ENCODE measurements at places on chromosomes 4 and X.

DNA sequence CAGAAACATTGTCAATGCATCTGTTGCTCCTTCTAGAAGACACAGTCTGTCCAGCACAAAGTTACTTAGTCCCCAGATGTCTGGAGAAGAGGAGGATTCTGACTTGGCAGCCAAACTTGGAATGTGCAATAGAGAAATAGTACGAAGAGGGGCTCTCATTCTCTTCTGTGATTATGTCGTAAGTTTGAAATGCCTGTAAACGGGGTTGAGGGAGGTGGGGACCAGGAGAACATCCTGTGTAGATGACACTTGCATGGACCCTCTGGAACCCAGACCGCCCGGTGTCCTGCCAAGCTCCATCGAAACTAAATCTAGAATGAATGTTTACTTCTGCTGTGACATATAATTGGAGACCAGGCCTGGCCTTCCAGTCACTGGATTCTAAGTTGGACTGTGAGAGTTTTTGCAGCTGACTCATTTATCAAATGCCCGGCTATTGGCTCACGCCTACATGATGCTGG is 45.0 kb upstream of the MSANTD1 start:
- DNase-seq: no peak

DNA sequence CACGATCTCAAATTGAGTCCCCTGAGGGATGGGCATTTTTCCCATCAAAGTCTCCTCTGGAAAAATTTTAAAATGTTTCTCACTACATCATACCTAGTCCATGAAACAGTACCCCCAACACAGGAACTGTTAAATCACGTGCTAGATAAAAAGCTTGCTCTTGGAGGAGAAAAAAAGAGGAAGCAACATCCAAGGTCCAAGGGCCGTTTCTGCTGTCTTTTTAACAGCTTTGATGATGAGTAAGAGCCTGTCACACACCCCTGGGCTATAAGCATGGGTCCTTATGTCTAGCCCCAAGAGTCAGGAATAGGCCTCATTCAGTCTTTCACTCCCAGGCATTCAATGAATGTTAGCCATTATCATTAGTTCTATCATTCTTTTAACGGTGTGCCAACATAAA is 128.9 kb downstream of the SH3KBP1 start:
- no peak for DNase-seq

DNA sequence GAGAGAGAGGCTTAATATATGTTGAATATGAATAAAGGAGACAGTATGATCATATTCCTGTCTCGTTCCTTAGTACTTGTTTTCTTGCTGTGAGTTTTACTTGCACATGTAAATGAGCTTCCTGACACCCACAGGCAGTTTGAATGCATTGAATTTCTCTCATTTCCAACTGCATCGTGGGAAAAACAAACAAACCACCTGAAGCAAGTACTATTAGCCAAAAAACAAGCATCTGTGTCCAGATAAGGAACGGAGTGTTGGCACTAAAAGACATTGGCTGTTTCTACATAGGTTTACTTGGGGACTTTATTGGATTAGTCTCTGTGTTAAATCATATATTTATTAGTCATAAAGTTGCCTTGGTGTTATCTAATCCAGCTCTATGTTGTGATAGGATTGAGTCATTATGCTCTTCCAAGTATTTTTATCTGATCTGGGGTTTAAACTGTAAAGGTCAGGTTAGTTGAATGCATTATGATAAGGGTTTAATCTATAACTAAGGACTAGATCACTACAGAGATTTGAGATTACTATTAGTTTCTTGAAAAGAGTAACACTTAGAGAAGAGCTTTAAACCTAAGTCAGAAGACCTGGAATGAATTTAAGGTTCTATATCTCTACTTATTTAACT is 339.0 kb upstream of the SPANXN4 start:
- DNase-seq: no peak

- DNase-seq: peak; percentile 97
These were observed at the start of gene BBS12 for GRCh38 chr4:122732329-122733026. BBS12 (plus strand) TSS chr4:122732704; CDS start chr4:122741893, 9,189 bp downstream.

DNA sequence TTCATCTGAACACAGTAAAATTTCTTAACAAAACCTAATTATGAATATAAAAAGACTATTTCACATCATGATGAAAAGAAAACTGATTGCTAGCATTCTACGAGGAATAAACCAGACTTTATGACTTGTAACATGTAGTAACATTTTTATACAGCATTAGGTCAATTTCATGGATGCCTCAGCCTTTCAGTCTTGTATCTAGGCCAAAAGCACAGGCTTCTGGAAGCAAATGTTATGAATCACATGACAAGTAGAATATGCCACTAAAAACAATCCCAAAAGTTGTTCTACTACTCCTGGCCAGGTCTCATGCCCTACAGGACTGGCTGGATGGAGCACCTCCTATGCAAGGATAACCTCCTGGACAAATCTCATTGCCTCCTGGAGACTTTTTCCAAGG is 101.2 kb downstream of the ARHGAP6 start:
- no peak for DNase-seq

DNA sequence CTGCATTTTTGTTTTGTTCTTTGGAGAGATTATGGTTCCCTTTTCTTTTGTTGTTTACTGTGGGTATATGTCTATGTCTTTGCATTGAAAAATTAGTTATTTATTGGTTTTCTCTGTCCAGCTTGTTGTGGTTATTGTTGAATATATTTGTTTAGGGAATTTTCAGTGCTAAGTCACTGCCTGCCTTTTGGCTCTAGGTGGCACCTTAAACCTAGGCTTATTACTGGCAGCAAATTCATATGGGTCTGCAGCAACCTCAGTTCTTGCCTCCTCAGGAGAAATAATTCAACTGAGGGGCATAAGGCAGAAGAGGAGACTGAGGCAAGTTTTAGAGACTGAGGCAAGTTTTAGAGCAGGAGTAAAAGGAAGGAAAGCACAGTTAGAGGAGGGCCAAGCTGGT is 1157.3 kb upstream of the AGA start:
- no peak for DNase-seq

GRCh38 chr4:186934244-186934643 is 210.6 kb upstream of the FAT1 start:
- DNase-seq: no peak

DNA sequence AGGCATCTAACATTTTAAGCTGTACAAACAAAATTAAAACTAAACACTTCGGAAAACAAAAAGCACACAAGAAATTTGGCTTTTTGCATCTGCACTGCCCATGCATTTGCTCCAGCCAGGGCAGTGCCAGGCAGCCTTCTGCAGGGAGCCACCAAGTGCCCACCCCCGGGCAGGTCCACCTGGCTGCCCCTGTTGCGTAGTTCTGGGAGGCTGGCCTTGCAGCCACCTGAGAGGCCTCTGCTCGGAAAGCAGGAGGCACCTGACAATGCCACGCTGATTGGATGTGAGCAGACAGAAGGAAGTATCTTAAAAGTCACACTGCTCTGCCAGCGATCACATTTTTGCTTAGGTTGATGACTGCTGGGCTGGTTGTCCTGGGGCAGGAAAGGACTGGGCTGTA is 3.5 kb downstream of the TMEM271 start:
- no peak for DNase-seq

GRCh38 chr4:101833480-101833879 is 43.0 kb downstream of the BANK1 start:
- no peak for DNase-seq

DNA sequence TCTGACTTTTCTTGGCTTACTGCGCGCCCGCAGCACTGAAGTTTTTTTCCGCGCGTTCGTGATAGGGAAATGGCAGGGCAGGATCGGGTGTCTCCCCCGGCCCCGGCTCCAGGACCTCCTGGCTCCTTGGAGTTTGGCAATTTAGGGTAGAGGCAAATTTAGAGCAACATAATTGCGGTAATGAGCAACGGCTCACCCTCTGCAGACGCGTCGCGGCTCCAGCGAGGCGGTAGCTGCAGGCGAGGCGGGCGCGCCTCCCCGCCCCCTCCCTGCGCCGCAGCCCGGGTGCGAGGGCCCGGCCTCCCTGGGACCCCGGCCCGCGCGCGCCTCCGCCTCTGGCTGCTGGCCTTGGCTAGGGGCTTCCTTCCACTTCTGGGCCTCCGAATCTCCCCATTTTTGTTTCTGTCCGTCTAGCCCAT is 6.2 kb downstream of the MSX1 start:
- DNase-seq: no peak

- DNase-seq: no peak
These were observed 394.1 kb downstream of the SPRY1 start for GRCh38 chr4:123790681-123791080.

- DNase-seq: no peak
These were observed 35.3 kb upstream of the NDUFC1 start for GRCh38 chr4:139337612-139338011.

GRCh38 chrX:13620207-13620606 is 32.7 kb upstream of the TCEANC start:
- no peak for DNase-seq

- no peak for DNase-seq
These were observed 25.6 kb downstream of the FAT1 start for GRCh38 chr4:186698028-186698427.

DNA sequence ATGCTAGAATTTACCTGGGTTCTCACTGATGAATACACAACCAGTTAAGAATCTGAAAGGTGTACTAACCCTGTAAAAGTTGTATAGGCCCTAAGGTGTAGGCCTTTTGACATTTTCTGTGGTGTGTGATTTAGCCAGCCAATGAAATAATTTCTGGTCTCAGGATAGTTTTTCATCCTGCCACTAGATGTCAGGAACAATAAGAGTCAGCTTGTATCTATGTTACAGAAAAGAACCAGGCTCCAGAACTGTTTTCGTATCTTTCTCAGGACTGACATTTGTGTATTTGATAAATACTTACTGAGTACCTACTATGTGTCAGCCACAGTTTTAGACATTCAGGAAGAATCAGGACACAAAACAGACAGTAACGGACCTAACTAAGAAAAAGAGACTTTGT is 673.6 kb upstream of the TENM3 start:
- DNase-seq: no peak

GRCh38 chrX:119685225-119686066 is 7.5 kb downstream of the SEPTIN6 start:
- DNase-seq: no peak

DNA sequence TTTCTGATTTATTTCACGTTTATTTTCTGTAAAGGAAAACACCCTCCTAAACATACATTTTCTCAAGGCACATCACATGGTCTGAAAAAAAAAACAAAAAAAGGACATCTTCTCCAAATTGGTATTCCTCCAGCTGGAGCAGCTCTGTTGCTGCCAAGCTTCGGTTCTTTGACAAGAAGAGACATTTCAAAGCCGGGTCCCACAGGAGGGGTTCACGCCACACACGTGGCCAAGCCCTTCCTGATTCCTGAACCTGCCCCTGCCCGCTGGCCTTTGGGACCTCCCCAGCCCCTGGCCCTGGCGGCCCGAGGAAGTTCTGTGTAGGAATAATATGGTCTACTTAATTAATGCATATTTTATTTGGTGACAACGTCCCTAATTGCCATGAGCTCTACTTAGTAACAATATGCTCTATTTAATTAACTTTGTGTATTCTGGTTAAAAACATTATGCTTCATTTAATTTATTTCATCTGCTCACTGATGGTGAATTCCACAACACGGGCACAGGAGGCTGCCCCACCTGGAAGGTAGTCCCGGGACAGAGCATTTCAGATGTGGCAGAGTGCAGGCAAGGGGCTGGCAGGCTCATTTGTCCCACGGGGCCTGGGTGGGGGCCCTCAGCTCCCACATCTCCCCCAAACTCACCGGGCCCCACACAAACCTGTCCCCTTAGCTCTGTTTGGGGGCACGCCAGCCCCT is 5.4 kb upstream of the RGS12 start:
- DNase-seq: no peak

Data from activated T-cell treated with anti-CD3 and anti-CD28 coated beads for 48 hours (primary cell).